ENCODE measurements at places on chromosomes 13 and 19.

DNA sequence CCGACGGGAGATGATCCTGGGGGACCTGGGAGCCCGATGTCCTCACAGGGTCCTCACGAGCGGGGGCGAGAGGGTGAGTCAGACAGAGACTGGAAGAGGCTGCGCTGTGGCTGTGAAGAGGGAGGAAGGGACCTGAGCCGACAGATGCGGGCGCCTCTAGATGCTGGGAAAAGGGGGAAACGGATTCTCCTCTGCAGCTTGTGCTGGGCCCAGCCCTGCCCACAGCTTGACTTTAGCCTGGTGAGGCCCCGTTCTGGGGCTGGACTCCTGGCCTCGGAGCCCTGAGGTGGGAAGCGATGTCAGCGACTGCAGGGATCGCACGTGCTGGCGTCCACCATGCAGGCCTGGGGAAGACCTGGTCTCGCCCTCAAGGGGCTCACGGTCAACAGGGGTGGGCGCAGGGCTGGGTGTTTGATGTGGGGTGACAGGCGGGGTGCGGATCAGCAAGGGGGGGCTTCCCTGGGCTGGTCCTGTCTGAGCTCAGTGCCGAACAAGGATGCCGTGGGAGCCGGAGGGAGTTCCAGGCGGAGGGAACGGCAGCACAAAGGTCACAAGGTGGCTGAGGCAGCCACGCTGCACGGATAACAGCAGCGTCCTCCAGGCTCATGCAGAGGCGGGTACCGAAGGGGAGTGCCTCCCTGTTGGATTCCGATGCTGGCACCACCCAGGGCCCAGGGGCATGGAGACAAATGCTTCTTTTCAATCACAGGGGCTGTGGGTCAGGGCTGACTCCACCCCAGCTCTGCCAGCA is 31.8 kb downstream of the PIP5K1C start:
- DNase-seq: no peak

DNA sequence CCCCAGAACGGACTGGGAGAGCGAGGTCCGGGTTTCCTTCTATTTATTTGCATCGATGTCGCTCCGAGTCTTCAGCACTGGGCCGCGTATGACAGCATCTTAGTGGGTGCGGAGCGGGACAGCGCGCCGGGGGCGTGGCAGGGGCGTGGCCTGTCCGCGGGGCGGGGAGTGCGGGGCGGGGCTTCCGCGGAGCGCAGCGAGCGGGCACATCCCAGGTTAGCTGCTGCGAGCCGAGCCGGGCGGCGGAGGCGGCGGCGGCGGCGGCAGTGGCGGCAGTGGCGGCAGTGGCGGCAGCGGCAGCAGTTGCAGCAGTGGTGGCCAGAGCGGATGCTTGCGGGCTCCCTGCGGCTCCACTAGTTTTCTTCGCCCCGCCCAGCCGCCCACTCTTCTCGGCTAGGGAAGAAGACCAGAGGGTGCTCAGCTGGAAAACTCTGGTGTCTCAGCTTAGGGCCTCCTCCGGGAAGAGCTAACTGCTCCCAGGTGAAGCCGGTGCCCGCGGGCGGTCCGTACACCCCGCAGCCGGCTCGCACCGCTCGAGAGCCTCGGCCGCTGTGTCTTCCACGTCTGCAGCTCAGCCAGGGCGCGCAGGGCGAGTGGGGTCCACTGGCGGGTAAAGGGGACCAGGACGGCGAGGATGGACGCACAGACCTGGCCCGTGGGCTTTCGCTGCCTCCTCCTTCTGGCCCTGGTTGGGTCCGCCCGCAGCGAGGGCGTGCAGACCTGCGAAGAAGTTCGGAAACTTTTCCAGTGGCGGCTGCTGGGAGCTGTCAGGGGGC is at the start of gene GPC5:
Gene GPC5 (plus strand): TSS at position 209 of the 776 bp plus-strand sequence.
- peak; percentile 15 for DNase-seq

- DNase-seq: no peak
Observed at GRCh38 chr13:74289107-74289506, 154.9 kb upstream of the KLF12 start.

DNA sequence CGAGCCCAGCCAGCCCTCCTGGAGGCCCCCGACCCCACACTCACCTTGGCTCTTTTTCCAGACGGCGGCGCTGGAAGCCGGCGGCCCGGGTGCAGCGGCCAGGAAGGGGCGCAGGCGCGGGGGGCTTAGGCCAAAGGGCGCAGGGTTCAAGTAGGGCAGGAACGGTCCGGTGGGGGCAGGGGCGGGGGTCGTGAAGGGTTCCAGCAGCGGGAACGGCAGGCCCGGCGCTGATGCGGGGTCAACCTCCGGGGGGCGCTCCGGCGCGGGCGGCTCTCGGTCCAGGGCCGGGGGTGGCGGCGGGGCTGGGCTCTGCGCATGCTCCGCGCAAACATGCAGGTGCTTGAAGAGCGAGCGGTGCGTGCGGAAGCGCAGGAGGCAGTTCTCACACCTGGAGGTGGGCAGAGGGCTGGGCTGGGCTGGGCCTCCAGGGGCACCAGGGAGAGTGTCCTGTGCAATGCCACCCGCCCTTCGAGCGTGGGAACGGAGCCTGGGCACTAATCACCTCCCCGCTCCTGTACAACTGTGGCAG is 2.3 kb downstream of the ZNF414 start:
- DNase-seq: no peak

- no peak for DNase-seq
Observed at GRCh38 chr19:17049711-17050280, 23.2 kb upstream of the CPAMD8 start.

- DNase-seq: no peak
Observed at GRCh38 chr19:29302002-29302928, 89.3 kb upstream of the UQCRFS1 start.

DNA sequence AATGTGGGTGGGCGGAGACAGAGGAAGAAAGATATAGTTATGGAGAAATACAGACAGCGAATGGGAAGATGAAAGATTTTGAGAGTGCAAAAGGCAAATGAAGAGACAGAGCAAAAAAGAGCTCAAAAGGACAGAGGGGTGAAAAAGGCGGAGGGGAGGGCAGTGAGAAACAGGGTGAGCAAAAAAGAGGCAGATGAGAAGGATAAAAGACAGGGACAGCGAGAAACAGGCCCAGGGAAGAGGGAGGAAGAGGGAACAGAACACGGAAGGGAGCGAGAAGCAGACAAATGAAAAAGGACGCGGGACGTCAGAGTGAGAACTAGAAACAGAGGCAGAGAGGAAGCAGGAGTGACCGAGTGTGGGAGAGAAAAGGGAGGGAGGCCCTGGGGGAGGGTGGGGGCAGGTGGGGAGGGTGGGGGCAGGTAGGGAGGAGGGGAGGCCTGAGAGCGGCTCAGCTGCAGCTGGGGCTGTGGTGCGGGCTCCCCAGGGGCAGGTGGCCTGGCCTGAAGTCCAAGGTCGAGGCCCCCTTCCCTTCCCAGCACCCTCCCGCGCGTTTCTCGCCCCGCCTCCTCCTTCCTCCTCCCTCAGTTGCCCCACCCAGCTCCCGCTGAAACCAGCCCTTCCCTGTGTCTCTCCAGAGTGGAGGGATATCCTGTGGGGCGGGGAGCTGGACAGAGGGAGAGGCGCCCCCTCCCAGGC is 2.9 kb downstream of the KLK1 start:
- DNase-seq: no peak
